Posterior vena cava (tissue), 2 donors: ENCODE measurements at places on chromosomes 7 and 10. TPM values are rescaled to one million over a fixed set of nuclear protein-coding genes. Genes with fewer than 3 reads are reported as not detected.

The TFR2 gene
- total RNA-seq = 0.57 TPM

The ADIRF gene
- total RNA-seq = 212 TPM

The EPHB6 gene
- total RNA-seq = 33.5 TPM

The LRGUK gene
- 0.95 TPM for total RNA-seq

The NEURL1 gene
- total RNA-seq = 0.48 TPM

The CTAGE4 gene
- total RNA-seq = 0.29 TPM

The ABCC2 gene
- total RNA-seq = 2.1 TPM

The GPC2 gene
- total RNA-seq = 0.81 TPM

The CPEB3 gene
- 3.5 TPM for total RNA-seq

The TMEM273 gene
- 17.0 TPM for total RNA-seq

- peak; percentile 98 for DNase-seq
These were observed at the start of gene ANXA7 for GRCh38 chr10:73413528-73414229. Gene ANXA7 (minus strand): TSS chr10:73414058. CDS start chr10:73400856, 13,202 bp downstream.

GRCh38 chr7:159070431-159071148 lies 74.1 kb downstream of the VIPR2 start:
- peak; percentile 77 for DNase-seq

DNA sequence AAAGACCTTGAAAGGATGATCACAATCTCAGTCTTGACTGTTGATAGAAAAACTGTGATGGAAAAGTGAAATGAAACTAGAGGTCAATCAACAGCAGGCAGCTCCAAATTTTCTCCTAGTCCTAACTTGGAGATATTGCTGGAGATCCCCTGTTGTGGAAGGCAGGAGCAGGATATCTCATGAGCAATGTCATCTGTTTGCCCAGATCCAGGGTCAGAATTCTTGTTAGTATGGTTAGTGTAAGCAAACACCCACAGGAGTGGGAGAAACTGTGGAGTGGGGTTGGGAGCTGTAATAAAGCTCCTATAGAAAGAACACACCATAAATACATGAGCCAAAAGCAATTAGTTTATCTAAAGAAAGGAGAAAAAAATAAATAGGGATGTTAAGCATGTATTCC lies 169.0 kb downstream of the AKR1D1 start:
- DNase-seq = no peak

DNA sequence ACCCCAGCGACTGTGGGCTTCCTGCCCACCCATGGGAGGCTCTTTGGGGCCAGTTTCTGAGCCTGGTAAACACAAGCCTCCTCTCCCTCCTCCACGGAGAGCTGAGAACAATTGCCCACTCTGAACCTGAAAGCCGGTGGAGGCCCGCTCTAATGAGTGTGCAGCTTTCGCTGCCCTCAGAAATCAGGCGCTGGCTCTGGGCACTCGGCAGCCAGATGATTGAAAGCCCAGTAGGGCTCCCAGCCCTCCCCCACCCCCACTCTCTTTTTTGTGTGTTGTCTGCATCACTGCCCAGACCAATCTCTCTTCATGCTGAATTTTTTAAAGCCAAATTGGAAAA lies 438.9 kb downstream of the RPS24 start:
- DNase-seq = no peak

DNA sequence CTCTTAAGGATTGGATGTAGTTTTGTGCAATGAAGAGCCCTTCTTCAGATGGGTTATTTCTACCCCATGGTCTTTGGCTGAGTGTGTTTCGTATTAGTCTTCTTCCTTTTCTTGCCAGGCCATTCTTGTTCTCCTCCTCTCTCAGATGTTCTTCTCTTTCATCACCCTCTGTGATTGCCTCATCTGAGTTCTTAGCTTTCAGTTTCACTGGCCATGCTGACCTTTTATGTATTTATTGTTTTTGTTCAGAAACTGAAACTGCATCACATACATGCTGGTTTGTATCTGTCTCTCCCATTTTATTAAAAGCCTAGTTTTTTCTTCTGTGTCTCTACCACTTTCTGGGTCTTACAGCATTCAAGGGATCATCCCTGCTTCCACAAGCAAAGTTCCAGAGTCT lies 21.7 kb upstream of the PCGF5 start:
- no peak for DNase-seq

- no peak for DNase-seq
These were observed 864.2 kb downstream of the REEP3 start for GRCh38 chr10:64385355-64385754.

DNA sequence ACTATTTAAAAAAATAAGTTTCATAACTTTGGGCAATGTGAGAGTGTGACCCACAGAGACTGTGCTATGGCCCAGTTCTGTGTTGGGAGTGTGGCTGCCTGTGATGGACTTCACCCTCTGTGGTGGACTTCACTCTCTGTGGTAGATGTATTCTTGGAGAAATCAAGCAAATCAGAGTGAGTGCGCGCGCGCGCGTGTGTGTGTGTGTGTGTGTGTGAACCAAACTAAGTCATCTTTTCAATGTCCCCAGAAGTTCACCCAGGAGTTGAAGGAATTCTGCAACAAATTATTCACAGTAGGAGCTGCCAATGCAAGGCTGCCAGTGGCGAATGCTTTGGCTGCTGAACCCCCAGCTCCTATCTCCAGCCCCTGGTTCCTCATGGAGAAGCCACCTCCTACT lies 184.5 kb downstream of the ADAM12 start:
- DNase-seq = no peak

DNA sequence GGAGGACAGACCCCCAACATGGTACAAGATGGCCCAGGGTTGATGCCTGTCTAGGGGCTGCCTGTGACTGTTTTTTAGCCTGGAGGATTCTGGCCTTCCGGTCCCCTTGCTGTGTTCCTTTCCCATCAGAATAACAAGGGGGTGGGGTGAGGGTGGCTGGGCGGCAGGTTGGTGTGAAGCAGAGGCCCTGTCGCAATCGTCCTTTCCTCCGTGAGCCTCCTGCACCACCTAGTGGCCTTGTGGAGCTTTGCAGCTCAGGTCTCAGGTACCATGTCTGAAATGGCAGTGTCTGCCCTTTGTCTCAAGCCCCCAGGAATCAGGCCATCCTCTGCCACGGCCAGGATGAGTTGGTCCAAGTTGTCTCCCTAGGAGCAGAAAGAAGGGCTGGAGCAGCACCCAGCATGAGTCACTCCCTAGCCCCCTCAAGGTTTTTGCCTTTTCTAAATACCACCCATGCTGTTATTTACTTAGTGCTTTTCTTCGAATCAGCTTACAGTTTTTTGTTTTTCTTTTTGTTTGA lies 24.2 kb downstream of the TACR2 start:
- peak; percentile 95 for DNase-seq

DNA sequence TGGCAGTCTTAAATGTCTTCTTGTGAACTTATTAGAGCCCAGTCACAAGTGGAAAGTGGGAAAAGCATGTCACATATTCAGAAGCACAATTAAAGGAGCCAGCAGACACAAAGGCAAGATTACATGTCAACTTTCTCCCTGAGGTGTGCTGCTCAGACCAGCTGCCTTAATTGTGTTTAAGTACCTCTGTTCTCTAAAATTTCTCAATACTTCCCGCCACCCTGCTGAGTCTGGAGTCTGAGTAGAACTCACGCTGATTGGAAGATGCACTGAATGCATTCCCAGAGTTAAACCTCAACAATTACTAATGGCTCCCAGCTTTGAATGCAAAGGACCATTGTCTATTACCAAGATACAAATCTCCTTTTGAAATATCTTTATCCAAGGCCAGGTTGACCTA lies 166.4 kb upstream of the COBL start:
- DNase-seq = no peak

DNA sequence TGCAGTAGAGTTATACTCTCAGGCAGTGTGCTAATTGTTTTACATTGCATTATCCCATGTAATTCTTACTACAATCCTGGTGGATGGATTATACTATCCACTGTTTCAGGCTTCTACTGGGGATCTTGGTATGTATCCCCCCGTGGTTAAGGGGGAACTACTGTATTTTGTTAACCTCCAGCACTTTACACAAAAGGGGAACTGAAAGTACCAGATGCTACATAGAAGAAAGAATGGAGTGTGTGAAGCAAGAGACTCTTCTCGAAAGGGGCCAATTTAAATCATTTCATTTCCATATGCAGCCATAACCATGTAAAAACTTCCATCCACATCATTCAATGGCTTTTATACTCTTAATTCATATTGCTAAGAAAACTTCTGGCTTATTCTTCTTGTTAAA lies 69.4 kb downstream of the C1GALT1 start:
- DNase-seq = no peak

- no peak for DNase-seq
These were observed 13.9 kb downstream of the CUBN start for GRCh38 chr10:17115683-17116082.

DNA sequence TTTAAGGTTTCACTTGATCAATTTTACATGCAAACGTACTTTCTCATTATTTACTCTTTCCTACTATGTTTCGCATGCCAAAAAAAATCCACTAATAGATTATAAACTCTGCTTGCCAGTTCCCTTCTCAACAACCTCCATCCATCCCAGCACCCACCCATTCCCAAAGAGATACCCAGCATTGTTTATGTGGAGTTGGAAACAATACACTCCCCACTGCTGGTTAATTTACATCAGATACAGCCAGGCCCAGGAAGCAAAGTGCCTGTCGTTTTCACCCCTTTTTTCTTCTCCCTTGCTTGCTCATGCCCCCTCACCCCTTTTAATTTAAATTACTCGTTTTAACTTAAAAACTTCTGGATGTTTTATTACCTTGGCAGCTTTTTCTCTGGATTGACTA lies 59.9 kb downstream of the HIBADH start:
- no peak for DNase-seq

GRCh38 chr7:96915029-96915428 lies 90.3 kb upstream of the DLX6 start:
- DNase-seq = no peak

DNA sequence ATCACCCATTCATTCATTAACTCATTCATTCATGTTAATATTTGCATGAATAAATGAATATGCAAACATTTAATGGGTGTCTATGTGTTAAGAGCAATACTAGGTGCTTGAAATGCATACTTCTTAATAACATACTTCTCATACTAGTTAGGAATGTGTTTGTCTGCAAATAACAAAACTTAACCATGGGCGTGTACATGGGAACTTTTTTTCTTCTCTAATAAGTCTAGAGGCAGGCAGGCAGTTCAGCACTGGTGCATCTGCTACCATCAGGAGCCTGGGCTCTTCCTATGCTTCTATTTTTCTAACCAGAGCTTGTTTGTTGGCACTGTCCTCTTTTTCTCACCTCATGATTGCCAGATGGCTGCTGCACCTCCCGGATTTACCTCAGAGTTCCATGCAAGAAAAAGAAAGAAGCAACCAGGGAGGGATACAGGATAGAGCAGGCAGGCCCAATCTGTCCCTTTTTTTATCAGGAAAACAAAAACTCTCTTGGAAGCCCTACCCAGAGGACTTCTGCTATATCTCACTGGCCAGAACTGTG lies 22.7 kb downstream of the CDHR3 start:
- DNase-seq = no peak

DNA sequence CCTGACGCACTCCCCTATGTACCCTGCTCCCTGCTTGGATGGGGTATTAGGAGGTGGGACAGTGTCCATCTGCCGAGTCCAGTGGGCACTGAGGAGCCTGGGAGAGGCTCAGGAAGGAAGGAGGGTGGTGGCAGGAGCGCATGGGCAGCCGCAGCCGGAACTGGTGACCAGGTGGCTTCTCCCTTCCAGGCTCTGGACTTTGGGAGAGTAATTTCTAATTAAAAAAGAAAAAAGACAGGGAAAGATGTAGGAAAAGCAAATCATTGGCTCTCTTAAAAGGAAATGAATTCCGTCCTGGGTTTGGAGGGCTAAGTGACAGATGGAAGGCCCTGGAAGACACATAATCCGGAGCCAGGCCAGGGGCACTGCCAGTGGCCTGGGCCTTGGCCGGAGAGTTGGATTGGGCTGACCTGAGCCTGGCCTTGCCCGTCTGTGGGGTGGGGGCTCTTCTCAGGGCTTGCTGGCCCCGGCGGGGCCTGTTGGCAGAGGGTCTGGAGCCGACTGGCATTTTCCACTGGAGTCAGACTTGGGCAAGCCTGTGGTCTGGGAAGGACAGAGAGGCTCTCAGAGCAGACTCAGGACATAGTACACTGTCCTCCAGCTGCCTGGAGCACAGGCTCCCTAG lies 63.0 kb downstream of the NEURL1 start:
- DNase-seq = peak; percentile 58

- DNase-seq = no peak
These were observed 16.4 kb downstream of the STAMBPL1 start for GRCh38 chr10:88896372-88896993.

DNA sequence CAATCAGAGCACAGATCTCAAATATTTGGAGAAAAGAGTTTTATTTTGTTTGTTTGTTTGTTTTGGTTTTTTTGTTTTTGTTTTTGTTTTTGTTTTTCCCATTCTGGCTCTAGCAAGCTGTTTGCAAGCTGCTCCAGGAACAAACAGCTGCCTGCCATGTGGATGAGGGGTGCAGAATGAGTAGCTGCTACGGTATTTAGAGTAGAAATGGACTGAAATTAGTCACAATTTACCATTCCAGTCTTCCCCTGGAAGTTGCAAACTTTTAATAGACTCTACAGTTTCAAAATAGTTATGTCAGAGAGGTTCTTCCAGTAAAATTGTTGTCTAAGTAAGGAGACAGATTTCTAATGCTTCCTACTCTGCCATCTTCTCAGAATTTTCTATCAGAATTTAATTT lies 27.1 kb upstream of the TAS2R16 start:
- no peak for DNase-seq

DNA sequence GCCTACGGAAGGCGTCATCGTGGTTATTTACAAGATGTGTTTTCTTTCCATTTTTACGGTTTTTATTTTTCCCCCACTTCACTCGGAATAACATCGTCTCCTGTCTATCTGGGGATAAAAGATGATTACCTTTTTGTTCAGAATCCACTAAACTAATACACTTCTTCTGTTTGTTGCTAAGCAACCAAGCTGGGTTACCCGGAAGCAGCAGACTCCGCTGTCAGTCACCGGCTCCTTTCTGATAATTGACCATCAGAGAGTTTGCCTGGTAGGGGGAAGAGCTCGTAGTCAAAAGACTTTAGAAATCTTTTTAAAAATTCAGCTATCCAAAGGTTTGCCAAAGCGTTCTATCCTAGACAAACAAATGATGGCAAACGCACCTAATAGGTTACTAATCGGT lies 75.0 kb upstream of the SFMBT2 start:
- no peak for DNase-seq

DNA sequence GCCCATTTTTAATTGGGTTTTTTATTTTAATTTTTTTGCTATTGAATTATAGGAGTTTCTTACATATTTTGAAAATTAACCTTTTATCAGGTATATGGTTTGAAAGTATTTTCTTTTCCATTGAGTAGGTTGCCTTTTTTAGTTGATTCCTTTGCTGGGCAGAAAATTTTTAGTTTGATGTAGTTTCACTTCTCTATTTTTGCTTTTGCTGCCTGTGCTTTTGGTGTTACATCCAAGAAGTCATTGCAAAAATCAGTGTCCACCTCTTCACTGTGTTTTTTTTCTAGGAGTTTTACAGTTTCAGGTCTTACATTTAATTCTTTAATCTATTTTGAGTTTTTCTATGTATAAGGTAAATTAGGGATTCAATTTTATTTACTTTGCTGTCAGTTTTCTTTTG lies 129.8 kb upstream of the FERD3L start:
- DNase-seq = no peak
